Transverse colon (tissue), 4 donors: ENCODE measurements at places on chromosomes 11 and 22.

DNA sequence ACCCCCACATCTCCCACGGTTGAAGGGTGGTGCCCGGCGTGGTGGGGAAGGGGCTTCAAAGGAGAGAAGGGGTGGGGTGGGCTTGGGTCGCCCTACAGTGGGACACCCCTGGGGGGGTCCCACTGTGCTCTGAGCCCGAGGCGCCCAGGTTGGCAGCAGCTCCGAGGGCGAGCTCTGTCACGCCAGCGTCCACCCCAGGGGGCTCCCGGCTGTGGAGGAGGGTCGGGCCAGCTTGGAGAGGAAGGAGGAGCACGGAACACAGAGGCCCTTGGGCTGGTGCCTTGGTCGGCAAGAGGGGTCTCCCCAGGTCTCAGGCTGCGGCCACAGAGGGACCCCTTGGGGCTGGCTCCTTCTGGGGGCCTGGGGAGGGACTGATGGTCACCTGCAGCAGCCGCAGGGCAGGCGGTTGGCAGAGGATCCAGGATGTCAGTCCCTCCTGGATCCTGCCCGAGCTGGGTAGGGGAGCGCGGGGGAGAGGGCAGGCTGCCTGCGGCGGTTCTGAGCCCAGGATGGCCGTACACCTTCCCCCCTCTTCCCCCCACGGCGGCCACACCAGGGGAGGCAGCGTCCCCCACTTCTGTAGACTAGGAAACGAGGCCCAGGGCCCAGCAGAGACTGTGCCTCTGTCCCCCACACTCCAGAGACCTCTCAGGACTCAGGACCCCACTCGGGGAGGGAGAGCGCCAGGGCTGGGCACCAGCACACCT is 788 bp downstream of the MUC6 start:
- no peak for DNase-seq

DNA sequence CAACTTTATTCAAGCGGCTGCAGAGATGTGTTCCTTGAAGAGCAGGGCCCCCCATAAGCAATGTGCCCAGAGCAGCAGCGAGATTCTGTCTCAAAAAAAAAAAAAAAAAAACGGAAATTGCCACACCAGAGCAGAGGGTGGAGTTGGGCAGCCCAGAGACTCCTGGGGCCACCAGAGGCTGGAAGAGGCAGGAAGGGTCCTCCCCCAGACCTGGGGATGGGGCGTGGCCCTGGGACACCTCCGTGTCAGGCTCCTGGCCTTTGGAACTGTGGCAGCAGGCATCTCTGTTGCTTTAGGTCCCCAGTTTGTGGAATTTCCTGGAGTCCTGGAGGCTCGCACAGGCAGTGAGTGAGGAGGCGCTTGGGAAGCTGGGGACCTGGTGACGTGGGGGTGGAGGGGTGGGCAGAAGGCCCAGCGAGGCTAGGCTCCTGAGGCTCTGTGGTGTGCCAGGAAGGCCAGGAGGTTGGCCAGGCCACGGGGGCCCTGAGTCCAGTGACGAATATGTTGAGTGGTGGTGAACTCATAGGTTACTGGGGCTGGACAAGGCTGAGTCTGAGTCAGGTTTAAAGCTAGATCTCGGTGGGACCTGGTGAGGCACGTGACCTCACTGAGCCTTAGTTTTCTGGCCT is 735.6 kb downstream of the BRD1 start:
- no peak for DNase-seq

GRCh38 chr22:31292236-31292989 is at the start of gene PIK3IP1:
TSS of gene PIK3IP1 (minus strand) at chr22:31292488. CDS start at chr22:31292344, 144 bp downstream.
- peak; percentile 95 for DNase-seq

- DNase-seq: peak; percentile 63
Measured at GRCh38 chr11:130179396-130180306, 20.1 kb downstream of the ST14 start.

- no peak for DNase-seq
Measured at GRCh38 chr11:60987577-60988277, 16.2 kb downstream of the CD6 start.

- DNase-seq: no peak
Measured at GRCh38 chr22:38115423-38116205, 5.1 kb upstream of the BAIAP2L2 start.
